ENCODE measurements at places on chromosomes 4 and X.
A peak's percentile ranks its signal among the peaks of the same experiment; 100 is the strongest.

- no peak for DNase-seq
Observed at GRCh38 chrX:120453985-120454384, 15.1 kb downstream of the LAMP2 start.

- no peak for DNase-seq
Observed at GRCh38 chrX:134547047-134547679, 87.2 kb downstream of the HPRT1 start.

DNA sequence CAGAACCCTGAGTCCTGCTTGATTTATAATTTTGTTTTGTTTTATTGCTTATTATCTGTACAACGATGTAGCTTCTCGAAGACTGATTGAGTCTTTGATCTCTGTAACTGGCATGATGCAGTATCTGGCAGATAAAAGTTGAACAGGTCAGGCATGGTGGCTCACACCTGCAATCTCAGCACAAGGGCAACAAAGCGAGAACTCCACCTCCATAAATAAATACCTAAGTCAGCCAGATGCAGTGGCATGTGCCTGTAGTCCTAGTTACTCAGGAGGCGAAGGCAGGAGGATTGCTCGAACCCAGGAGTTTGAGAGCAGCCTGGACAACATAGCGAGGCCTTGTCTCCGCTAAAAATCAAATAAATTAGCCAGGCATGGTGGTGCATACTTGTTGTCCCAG, 15.7 kb upstream of the WDR19 start:
- no peak for DNase-seq

- no peak for DNase-seq
Observed at GRCh38 chrX:53000447-53001135, 42.3 kb upstream of the FAM156A start.

GRCh38 chr4:179803857-179804256, 2361.6 kb upstream of the AGA start:
- DNase-seq = no peak

DNA sequence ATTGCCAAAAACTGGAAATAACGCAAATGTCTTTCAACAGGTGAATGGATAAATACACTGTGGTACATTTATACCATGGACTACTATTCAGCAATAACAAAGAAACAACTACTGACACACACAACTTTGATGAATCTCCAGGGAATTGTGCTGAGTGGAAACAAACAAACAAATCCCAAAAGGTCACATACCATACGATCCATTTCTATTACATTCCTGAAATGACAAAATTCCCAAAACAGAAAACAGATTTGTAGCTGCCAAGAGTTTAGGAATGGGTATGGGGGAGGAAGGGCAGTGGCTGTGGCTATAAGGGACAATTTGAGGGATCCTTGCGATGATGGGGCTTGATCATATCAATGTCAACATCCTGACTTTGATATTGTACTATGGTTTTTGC, 2.5 kb downstream of the ZNF182 start:
- no peak for DNase-seq

DNA sequence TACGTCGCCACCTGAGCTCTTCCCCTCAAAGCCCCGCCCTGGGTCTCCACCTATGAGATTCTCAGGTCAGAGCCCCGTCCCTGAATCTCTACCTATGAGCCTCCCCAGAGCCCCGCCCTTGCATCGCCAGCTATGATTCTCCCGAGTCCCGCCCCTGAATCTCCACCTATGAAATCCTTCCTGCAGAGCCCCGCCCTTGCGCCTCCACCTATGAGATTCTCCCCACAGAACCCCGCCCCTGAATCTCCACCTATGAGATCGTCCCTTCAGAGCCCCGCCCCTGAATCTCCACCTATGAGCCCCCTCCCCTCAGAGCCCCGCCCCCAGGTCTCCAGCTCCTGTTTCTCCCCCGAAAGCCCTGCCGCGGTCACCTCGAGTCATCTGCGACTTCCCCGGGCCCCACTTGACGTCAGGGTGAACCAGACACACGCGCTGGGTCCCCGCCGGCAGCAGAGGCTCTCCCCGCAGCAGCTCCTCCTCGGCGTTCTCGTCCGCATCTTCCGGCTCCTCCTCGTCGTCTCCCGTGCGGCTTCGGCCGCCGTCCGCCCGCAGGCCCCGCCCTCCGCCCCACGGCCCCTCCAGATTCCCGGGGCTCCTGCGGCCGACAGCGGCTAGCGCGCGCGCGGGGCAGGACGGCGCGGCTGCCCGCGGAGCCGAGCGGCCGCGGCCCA, 393 bp downstream of the GTPBP6 start:
- peak; percentile 93 for DNase-seq

- no peak for DNase-seq
Observed at GRCh38 chrX:117680286-117680685, 436.3 kb downstream of the KLHL13 start.

- peak; percentile 69 for DNase-seq
Observed at GRCh38 chr4:25813448-25814106, 49.2 kb downstream of the SEL1L3 start.

- no peak for DNase-seq
Observed at GRCh38 chr4:105662935-105663675, 45.4 kb downstream of the INTS12 start.

- no peak for DNase-seq
Observed at GRCh38 chr4:7815562-7815961, 124.1 kb downstream of the AFAP1 start.

DNA sequence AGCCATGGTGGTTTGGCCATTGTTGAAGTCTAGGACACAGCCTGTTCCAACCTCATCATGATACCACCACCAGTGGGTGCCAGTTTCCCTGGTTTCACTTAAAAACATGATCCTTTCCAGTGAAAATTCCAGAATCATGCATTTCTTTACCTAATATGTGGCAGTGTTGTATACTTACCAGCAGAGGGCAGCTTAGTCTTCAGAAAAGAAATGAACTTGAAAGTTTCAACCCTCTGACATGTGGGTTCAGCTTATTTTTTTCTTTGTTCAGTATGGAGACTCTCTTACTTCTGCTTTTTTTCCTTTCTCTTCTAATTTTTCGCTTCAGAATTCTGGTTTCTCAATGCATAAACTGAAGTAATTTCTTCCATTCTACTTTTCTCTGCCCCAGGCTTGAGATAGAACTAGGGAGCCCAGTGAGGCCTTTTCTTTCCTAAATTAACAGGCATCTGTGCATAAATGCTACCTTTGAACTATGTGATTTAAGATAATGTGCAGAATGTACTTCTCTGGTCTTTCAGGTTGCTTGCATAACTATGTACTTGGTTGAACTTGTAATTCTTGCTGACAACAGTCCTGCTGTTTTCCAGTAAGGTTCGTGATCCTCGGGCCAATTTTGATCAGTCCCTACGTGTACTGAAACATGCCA, 10.7 kb downstream of the LIAS start:
- DNase-seq = peak; percentile 49

DNA sequence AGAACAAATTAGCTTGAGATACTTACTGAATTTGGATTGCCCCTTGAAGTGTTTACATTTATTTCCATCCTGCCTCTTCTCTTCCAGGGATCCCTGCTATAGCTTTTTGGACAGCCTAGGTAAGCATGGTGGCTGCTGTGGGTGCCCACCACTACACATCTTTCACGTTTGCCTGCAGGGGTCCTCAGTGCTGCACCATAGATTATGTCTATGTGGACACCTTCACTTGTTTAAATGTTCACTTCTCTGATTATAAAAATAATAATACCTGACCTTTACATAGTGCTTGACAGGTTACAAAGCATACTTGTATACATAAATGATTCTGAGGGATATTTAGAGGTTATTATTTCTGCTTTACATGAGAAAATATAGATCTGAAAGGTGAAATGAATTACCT, 67.9 kb upstream of the SLC4A4 start:
- peak; percentile 19 for DNase-seq

GRCh38 chr4:130820448-130820847, 1724.5 kb downstream of the C4orf33 start:
- no peak for DNase-seq

DNA sequence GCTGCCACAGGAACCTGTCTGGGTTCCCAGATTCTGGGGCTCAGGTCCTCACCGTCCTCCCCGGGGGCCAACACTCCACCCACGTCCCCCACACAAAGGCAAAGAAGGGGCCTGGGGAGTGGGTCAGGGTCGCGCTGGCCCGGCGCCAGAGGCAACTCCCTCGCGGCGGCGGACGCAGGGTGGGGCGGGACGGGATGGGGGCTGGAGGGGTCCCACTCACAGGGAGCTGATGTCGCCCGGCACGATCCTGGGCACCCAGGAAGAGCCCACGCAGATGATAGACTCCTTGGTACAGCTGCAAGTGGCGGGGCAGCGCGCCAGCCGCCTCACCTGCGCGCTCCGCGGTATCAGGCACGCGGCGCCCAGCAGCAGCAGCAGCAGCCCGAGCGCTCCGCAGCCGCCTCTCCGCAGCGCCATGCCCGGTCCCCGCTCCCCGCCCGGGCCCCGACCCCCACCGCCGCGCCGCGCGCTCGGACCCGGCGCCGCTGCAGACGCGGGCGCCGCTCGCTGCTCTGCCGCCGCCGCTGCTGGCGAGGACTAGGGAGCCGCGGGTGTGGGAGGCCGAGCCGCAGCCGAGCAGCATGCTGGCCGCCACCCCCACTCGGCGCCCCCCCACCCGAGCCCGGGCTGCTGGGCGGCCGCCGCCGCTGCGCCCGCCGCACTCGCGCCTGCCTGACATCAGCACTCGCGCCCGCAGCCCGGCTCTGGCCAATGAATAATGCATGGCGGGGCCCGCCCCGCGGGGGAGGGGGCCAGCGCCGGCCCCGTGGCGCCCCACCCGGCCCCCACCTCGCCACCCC, at the start of gene LGI2:
TSS of gene LGI2 (minus strand) at position 670 of the 800 bp plus-strand sequence. CDS start at position 417, 253 bp downstream.
- DNase-seq = no peak

DNA sequence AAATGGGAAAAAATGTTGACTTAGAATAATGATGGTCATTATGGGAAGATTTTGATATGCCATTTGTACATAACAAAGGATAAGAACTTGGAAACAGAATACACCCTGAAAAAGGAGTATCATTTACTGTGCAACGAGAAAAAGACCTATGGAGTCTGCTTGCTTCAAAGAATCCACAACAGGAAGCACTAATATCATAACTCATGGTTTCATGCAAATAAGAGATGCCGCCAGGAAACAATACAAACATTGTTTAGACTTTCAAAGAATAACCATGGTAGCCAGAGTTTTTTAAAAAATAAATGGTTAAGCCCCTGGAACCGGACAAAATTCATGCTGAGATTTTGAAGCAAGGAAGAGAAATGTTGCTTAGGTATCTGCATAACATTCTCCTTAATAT, 139.9 kb upstream of the ETNPPL start:
- DNase-seq = no peak

DNA sequence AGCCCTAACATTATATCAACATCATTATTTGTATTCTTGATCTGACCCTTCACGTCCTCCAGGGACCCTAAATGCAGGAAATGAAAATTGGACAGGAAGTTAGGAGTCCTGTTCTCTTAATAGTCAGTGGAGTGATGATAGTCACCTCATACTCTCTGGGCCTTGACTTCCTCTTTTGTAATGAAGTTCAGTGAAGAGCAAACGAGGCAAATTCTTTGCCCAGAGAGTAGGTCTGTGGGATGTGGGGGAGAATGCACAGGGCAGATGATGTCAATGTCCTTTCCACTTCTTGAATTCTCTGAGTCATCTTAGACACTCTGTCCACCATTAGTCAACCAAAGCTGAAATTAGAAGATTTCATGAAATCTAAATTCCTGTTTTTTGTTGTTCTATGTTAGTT, 17.1 kb upstream of the GPRIN3 start:
- peak; percentile 90 for DNase-seq

DNA sequence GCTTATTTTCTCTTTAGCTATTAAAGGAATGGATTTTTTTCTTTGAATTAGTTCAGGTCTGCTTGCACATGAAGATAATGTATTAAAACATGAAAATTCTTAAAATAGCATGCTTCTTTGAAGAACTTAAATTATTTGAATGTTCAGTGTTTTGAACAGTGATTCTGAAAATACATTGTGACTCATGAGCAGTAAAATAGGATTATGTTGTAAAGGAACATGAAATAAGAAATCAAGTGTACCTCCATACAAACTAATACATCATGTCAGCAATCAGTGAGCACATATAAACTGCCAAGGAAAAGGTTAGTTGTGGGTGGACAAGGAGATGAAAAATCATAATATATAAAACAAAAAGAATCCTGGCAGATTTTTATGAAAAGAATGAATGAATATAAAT, 66.1 kb downstream of the SNX25 start:
- no peak for DNase-seq

Measured in epithelial cell of proximal tubule (primary cell).